ENCODE measurements at places on chromosomes 12 and 14.

DNA sequence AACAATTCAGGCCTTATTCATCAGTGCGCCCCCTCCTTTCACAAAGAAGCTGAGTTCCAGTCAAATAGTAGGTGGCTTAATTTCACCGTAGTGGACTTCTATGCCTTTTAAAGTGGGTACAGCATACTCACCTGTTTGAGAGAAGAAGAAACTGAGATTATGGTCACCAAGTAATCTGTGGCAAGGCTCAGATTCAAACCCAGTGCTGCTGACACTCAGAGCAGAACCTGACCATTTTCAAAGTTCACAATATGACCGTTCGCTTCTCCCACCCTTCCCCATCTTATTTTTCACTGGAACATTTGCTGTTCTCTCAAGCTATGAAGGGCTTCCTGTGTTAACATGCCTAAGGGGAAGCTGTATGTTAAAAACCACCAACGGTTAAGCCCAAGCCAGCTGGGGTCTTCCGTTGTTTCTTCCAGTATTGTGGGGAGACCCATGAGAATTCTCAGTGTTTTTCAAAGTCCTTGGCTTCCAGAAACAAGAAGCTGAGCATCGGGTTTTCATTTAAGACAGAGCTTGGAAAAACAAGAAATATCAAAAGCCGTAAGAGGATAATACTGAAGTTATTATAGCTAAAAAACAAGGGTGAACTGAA is 6.1 kb upstream of the PSMA6 start:
- no peak for DNase-seq

DNA sequence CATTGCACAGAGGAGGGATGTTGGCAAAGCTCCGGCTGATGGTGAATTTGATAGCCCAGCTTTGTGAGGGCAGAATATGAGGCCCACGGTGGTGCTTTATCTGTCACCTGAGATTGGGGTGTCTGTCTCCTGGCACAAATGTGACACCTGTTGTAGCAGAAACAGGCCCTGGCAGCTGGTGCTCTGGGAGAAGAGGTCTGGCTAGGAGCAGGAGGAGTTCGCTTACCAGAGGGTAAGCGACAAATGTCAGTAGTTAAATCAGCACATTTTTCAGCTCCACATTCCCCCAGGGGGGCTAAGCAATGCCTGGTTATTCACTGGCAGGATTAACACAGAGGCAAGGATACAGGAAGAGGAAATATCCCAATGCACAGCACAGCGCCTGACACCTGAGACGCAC is 71.1 kb downstream of the B4GALNT3 start:
- no peak for DNase-seq

DNA sequence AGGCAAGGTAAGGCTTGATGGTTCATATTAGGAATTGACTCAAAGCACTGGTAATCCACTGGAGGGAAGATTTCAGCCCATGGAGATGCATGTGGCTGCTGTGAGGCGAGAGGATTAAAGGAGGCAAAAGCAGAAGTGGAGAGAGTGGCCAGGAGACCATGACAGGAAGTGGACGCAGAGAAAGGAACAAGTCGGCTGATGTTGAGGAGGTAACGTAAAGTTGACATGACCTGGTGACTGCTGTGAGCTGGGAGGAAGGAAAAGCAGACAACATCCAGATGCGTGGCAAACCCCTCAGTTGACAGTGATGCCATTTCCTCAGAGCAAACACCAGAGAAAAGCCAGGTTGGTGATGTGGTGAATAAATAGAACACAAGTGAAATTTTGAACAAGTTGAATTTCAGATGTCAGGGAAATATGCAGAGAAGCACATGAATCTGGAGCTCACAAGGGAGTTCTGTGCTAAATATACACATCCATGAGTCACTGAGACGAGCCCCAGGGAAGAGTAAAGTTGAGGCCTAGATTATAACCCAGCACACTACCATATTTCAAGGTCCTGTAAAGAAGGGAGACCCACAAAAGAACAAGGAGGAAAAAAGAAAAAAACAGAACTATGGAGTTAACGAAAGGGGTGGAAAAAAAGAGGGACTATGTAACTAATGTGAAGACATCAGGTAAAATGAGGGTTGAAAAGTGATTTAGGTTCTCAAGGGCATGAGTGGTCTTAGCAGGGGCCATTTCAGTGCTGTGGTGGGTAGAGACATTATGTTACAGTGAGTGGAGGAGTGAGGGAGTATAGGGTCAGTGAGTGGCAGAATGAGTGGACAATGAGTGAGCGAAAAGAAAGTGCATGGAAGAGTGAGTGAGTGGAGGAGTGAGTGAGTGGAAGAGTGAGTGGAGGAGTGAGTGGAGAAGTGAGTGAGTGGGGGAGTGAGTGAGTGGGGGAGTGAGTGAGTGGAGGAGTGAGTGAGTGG is 61.6 kb upstream of the GZMB start:
- DNase-seq, result peak; percentile 6

DNA sequence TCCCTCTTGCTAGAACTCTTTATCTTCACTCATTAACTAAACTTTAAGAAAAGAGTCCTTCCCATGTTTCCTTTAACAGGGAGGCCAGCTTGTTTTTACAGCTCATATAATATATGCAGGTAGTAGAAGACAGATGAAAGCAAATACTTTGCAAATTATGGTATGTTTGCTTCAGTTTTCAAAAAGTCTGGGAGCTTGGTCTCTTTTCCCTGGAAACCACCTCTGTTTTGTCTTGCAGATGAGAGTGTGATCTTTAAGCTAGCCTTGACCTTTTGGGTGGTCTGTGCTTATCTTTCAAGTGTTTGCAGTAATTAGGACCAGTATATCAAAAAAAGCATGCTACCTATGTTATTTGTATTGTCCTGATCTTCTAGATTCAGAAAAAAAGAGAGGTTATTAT is 62.7 kb downstream of the ERC1 start:
- no peak for DNase-seq

DNA sequence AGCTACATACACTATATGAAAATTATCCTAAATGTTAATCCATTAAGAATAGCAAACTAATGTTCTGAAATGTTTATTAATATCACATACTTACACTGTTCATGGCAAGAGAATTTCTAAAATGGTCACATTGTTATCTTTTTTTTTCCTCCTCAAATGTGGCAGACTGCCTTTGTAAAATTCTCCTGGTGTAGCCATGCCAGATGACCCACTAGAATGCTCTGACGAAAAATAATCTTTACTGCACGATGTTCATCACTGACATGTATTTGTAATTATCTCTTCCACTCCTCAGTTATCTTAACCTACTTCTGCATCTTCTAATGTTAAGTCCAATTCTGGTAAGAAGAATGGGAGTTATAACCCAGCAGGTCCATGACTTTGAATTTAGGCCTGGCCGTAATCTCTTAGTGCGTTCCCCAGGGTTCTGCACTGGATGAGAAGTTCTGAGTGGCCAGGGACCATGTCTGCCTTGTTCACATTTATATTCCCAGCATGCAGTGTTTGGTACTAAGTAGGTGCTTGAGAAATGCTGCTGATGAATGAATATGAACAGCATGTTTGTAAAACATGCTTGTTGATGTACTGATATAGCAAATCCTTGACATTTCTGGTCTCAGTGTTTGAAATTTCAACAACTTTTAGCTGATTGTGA is 46.7 kb downstream of the NOPCHAP1 start:
- no peak for DNase-seq

- DNase-seq, result no peak
These were observed 144.7 kb upstream of the BTG1 start for GRCh38 chr12:92290350-92290695.

DNA sequence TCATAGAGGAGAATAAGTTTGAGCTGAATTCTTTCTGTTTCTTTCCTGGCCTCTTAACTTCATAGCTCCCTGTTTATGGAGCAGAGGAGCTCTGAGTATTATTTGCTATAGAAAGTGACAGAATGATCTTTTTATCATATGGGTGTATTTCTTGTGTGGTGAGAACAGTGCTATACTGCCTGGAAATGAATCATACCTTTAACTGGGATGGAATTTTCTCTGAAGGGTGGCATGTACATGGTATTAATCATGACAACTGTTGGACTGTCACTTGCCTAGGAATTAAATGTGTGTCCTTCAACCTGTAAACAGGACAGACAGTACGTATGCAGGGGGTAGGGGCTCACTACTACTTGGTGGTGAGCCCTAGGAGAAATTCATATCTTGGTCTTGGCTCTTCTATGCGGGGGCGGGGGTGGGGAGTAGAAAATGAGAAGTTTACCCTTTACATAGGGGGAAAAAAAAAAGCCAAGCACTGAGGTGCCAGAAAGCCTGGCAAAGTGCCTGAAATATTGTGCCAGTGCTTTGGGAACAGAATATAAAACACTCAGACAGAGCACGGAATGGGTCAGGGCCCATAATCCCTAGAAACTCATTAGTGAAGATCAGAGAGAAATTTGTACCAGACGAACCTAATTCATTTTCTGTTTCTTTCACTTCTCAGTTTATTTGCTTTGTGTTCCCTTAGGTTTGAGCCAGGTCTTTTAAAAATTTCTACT is 33.8 kb downstream of the ARMH4 start:
- DNase-seq, result no peak

DNA sequence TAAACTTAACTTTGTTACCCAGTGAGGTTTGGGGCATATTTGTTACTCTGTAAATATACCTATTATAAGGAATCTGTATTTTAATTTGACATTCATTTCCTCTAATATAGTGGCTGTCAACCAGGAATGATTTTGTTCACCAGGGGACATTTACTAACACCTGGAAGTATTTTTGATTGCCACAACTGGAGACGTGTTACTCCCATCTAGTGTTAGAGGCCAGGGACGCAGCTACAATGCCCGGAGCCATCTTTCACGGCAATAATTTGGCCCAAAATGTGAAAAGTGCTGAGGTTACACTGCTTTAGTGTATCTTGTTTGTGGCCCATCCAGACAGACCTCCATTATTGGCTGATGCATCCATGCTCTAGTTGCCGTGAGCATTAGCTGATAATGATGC is 881.3 kb upstream of the ATXN7L3B start:
- DNase-seq, result no peak

GRCh38 chr12:94789510-94790225 is 139.3 kb upstream of the TMCC3 start:
- no peak for DNase-seq

- DNase-seq, result no peak
These were observed 133.1 kb downstream of the TMEM30B start for GRCh38 chr14:61147831-61148549.

DNA sequence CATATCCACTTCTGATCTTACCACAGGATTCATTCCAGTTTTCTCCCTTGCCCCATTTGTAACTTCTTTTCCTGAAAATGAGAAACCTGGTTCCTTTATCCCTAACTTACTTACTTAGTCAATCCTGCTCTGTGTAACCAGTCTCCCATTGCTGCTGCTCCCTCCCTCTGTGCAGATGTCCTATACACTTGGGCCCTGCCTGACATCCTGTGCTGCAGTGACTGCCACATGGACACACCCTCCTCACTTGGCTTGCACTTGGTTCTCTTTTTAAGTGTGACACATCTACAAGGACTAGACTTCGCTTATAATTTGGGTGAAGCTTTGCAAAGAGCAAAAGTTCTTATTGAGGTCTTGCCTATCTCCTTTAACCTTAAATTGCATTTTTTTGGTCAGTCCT is 51.4 kb downstream of the FGD4 start:
- no peak for DNase-seq

GRCh38 chr12:131283191-131283861 is 329.6 kb downstream of the ADGRD1 start:
- no peak for DNase-seq

- no peak for DNase-seq
These were observed 218.3 kb upstream of the PDZRN4 start for GRCh38 chr12:40969796-40970195.

DNA sequence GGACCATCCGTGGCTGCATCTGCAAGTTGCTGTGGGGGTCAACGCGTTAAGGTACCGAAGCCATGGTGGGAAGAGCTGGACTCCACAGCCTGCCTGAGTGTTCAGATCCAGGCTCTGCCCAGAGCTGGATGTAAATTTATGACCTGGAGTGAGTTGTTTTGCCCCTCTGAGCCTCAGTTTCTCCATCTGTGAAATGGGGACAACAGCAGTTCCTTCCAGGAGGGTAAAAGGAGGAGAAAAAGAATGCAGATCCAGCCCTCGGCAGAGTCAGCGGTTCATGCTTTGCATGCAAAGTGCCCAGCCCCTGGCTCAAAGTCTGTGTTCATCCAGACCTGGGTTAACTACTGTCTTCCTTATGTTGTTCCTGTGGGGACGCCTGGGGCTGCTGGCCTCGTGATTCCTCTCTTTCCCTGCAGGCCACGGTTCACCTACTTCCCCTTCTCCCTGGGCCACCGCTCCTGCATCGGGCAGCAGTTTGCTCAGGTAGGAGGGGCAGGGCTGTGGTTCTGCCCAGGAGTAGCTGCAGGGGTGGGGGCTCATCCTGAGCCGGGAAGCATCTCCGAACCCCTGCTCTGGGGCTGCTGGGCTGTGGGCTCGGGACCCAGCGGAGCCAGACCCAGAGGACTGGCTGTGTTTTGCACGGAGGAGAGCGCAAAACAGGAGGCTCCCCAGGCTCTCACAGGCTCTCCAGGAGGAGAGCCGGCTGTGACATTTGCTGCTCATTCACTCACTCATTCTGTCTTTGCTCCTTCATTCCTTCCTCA is 41.9 kb downstream of the CYP46A1 start:
- no peak for DNase-seq

- peak; percentile 37 for DNase-seq
These were observed 51.4 kb upstream of the GARIN2 start for GRCh38 chr14:67137744-67138371.

- DNase-seq, result no peak
These were observed 25.1 kb downstream of the PRKAB1 start for GRCh38 chr12:119692997-119693396.

GRCh38 chr12:45214749-45215418 is 1.0 kb upstream of the ANO6 start:
- DNase-seq, result peak; percentile 55

- DNase-seq, result peak; percentile 85
These were observed 921 bp downstream of the DEPDC4 start for GRCh38 chr12:100265732-100266584.

DNA sequence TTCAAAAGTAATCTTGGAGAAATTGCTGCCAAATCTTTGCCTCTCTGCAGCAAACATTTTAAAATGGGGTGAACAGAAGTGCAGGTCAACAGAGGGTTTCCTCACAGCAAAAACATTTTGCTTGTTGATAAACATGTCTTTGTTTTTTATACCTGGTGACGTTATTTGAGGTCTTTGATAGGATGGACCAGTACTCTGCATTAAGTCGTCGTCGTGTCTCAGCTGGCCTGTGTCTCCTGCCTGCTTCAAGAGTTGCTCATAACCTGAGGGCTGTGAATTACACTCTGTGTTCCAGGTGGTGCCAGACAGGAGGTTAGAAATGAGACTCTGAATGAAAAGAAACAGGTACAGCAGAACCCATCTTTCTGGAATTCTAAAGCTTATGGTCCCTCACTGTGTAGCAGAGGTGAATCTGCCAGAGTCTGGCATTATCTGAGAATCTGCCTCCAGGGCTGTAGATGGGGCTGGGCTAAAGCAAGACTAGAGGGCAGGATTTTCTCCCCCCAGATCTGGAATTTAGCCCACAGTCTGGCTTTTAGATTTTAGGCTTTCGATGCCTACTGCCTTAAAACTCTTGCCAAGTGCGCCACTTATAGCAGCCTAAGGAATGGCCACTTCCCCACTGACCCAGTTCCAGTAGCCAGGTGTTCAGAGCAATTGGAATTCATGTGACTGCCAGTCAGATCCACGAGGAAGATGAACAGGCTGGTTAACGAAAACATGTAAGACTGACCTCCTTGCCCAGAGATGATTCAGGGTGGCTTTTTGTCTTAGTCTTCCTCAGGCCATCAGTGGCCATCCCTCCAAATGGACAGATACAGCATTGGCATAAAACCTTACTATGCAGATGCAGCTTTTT is 161.2 kb downstream of the PRKCH start:
- no peak for DNase-seq

- DNase-seq, result peak; percentile 47
These were observed 287.3 kb downstream of the NAV3 start for GRCh38 chr12:78118036-78118435.

GRCh38 chr12:25883026-25883916 is 75.2 kb upstream of the RASSF8 start:
- peak; percentile 73 for DNase-seq

All from OCI-M1 (cell line).